Astrocyte (in vitro differentiated cells and primary cell): ENCODE measurements at places on chromosomes 3 and 15. TPM values are rescaled to one million over a fixed set of nuclear protein-coding genes. Genes with fewer than 3 reads are reported as not detected.

- no peak for DNase-seq
These were observed 3.5 kb downstream of the VIPR1 start for GRCh38 chr3:42505849-42506410.

SLC6A20 gene
- not detected in 2 replicates for total RNA-seq

DNA sequence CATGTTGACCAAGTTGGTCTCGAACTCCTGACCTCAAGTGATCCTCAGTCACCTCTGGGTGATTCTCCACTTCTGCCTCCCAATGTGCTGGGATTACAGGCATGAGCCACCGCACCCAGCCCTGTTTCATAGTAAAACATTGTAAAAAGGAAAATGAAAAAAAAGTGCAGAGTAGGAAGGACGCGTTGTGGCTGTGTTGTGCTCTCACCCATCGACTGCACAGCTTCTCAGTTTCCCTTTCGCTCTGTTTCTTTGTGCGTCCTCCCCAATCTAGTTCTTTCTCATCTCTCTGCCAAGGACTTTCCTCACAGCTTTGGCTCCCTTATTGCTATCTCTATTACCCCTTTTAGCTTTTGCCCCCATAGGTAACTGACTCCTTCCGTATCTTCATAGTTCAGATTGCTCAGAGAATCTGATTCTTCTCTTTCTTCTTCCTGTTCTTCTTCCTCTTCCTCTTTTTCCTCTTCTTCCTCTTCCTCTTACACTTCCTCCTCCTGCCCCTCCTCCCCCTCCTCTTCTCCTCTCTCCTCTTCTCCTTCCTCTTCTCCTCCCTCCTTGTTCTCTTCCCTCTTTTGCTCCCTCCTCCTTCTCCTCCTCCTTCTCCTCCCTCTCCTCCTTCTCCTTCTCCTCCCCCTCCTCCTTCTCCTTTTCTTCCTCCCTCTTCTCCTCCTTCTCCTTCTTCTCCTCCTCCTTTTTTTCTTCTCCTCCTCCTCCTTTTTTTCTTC lies 81.1 kb upstream of the VGLL4 start:
- DNase-seq: no peak

- no peak for DNase-seq
These were observed 61.0 kb downstream of the PLXNA1 start for GRCh38 chr3:127043731-127044510.

DNA sequence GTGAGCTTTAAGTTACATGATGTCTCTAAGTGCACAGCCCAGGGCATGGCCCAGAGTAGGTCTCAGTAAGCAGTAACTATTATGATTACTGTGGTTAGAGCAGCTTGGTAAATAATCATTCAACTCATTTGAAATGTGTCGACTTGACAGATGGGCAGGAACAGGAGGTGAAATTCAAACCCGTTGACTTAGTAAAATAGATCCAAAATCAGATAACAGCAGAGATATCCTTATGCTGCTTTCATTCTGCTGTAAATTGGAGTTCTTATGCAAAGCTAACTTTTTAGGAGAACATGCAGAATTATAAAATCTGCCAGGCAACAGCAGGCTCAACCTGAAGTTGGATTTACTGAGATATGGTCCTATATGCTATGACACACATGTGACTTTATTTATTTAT lies 118.7 kb upstream of the KLHL25 start:
- no peak for DNase-seq

GRCh38 chr3:72892081-72892775 lies 4.4 kb downstream of the GXYLT2 start:
- peak; percentile 93 for DNase-seq

DNA sequence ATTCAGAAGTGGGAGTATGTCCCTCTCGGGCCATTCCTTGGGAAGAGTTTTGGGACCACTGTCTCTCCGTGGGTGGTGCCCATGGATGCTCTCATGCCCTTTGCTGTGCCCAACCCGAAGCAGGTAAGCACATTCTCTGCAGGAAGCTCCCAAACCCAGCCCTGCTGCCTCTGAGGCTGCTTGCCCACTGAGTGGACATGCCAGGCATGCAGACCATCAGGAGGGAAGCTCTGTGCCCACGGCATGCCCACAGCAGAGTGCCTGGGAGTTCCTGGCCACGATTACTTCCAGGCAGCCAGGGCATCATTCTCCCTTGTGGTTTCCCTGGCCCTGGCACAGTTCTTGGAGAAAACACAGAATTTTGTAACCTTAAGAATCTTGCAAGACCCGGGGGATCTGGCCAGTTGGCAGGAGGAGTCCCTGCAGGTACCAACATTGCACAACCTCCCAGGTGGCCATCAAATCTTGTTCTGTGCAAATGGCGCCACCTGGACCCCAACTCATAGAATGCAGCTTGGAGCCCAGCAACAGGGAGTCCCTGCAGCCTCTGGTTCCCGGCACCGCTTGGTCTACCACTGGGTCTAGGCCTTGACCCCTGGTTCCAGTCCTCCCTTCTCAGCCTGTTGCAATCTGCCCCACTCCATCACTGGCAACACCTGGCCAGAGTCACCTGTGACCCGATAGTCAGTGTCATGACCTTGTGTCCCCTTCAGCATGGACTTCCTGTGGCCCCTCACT lies 20.4 kb downstream of the FAH start:
- no peak for DNase-seq
